Esophagus mucosa (tissue), 1 donor: ENCODE measurements at places on chromosomes 3 and 15. TPM values are rescaled to one million over a fixed set of nuclear protein-coding genes. Genes with fewer than 3 reads are reported as not detected.

Gene FAM81A
- 1.2 TPM for total RNA-seq

Gene SEMA6D
- 0.92 TPM for total RNA-seq

Gene THRB
- total RNA-seq = 4.7 TPM

Gene NRG4
- total RNA-seq = 1.6 TPM

Gene MAP6D1
- 2.0 TPM for total RNA-seq

Gene SERPINI2
- not detected for total RNA-seq

Gene MCCC1
- total RNA-seq = 29.0 TPM

Gene GLDN
- total RNA-seq = 0.56 TPM

Gene ARPP21
- not detected for total RNA-seq

Gene SCAANT1
- not detected for total RNA-seq
